T1000 (cell line): ENCODE measurements at places on chromosomes 12 and 14.

- no peak for DNase-seq
Measured at GRCh38 chr12:48932878-48933277, 7.6 kb upstream of the FKBP11 start.

DNA sequence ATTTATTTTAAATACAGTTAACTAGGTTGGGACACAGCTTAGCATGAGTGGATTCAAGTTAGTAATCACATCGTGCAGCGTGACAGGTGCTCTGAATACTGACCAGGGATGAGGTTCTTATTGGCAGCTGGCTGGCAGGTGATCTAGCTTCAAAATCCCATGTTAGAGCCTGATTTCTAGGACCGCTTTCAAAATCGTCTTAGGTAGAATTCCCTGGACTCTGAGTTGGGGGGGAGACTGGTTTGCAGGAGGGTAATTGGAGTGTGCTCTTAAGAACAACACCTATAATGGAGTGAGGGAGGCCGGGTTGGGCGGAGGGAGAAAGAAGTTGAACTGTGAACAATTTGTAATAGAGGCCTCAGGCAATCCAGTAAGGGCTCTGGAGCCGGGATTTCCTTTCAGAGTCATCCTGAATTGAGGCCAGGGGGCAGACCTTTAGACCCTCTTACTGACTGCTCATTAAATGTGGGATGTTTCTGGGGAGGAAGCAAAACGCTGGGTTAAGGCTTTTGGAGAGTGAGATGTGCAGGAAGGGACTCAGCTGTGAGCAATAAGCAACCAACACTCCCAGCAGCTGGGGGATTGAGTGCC is 874 bp upstream of the YARS2 start:
- DNase-seq = no peak

- DNase-seq = no peak
Measured at GRCh38 chr14:74314576-74314975, 11.8 kb upstream of the ABCD4 start.

DNA sequence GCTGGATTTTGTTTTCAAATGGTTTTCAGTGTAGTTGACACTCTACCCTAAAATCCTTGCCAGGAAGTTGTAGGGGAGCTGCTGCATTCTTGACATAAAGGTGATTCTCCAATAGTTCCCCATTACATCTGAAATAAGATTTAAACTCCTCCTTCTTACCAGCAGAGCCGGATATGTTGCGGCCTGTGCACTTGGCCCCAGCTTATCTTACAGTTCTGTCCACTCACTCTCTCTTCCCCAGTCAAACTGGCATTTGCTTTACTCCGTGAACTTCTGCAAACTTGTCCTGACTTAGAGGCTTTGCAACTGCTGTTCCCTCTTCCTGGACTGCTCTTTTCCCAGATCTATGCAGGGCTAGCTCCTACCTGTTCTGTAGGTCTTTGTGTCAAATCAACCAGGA is 929.5 kb downstream of the VRK1 start:
- DNase-seq = no peak

DNA sequence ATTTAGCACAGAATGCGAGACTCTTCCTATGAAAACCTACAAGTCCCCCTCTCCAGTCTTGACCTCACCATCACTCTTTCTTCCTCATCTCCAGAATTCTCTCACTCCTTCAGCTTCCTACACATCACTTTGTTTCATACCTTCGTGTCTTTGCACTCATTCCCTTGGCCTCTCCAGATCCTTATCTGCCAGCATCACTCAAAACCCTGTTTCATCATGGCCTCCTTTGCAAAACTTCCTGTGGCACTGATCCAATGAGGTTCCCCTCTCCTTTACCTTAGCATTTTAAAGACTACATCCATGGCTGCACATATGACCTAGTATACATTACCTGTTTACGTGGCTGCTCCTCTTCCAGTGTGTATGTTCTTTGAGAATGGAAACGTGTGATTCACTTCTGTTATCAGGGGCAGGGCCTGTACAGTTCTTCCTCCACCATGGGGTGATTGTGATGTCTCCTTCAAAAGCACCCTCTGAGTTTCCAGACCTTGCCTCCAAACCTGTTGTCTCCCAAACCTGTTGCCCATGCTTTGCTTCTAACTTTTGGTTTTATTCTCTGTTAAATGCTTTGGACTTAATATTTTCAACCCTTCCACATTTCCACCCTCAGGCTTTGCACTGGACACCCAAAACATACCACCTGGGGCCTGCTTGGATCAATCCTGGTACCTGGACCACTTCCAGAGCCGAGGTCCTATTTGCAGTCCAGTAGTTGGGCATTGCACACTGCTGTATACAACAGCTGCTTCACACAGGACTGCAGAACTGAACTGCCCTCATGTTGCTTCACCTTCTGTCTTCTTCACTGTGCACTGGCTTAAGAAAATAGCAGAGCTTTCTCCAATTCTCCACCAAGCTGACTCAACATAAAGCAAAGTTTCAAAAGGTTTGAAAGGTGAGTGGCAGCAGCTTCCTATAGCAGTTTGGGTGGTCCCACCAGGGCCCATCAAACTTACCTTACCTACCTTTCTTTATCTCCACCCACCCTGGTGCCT is 131.7 kb downstream of the LLPH start:
- DNase-seq = no peak

DNA sequence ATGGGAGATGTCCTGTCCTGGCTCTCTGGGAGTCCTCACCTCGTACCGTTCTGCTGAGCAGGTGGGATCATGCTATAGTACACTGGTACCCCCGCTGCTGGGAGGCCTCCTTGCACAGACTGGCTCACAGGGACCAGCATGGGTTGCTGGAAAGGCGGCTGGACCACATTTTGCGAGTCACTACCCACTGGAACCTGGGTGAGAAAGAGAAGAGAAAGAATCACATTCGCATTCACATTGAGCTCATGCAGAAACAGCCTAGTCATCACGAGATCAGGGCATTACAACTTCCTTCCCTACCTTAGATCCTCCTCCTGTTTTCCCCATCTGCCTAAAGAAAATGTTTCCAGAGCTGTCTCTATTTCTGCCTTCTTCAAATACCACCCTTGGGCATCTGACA is 17.3 kb upstream of the STAC3 start:
- no peak for DNase-seq

- DNase-seq = no peak
Measured at GRCh38 chr14:83909507-83909906, 1620.4 kb upstream of the FLRT2 start.

DNA sequence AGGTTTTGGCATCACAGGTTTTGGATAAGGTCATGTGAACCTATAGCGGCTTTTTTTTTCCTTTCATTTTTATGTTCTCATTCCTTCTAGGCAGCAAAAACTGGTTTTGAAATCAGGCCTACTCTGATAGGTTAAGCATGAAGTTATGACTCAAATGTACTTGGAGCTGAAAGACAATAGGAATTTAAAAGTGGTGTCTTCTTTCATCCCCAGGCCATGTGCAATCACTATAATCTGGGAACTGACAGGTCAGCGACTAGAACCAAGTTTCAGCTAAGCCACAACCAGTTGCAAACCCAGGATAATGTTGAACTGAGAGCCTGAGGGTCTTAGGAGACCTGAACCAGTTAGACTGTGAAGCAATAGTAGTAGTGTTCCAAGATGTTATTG is 74.3 kb downstream of the ANO6 start:
- DNase-seq = no peak

DNA sequence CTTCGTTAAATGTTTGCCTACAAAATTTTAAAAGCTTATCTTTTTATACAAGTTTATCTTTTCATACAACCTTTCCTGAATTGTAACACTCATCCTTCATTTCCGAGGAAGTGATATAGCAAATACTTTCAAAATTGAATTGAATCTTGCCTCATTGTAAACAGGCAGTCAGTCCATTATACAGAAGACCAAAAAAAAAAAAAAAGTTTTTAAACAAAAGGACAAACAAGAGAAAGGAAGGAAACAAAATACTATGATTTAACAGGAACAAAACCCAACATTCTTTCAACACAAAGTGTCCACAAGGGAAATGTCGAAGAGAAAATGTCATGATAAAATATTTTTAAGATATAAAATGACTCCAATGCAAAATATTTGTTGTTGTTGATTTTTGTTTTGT is 8.5 kb downstream of the ATF7 start:
- DNase-seq = no peak

- no peak for DNase-seq
Measured at GRCh38 chr12:13087766-13088165, 15.7 kb downstream of the GSG1 start.
